Activated T-cell treated with anti-CD3 and anti-CD28 coated beads, Interleukin-2, amount 50 U/mL, for 48 hours (primary cell): ENCODE measurements at places on chromosomes 11 and 22.
A peak's percentile ranks its signal among the peaks of the same experiment; 100 is the strongest.

GRCh38 chr11:73270016-73270854, 1.9 kb upstream of the P2RY6 start:
- DNase-seq = peak; percentile 12

DNA sequence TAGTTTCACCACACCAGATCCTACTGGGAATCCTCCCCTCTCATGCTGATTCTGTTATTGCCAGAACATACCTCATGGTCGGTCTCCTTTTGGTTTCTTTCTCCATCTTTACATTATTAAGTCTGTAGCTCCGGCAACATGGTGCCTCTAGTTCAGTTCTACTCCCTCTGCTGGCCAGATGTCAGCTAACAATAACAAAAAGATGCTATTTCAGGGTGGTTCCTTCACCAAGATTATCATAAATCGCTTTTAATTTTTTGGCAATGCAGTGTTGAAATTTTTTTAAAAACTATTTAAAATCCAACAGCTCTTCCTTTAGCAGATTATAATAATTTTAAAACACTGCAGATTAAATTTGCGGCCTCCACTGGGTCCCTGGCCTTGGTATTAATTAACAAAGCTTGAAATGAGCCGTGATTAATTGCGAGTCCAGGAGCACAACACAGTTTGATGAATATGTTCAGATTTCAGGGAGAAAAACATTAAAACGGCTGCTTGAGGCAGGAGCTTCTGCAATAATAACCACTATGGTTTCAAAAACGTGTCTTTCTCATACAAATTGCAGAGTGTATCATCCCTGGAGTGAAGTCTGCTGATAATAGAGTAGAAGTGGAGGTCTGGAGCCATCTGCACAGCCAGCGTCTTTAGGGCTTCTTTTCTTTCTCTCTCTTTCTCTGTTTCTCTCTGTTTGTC, 492.9 kb upstream of the KIRREL3 start:
- no peak for DNase-seq

GRCh38 chr11:69040051-69040450, 8.7 kb upstream of the TPCN2 start:
- DNase-seq = no peak

DNA sequence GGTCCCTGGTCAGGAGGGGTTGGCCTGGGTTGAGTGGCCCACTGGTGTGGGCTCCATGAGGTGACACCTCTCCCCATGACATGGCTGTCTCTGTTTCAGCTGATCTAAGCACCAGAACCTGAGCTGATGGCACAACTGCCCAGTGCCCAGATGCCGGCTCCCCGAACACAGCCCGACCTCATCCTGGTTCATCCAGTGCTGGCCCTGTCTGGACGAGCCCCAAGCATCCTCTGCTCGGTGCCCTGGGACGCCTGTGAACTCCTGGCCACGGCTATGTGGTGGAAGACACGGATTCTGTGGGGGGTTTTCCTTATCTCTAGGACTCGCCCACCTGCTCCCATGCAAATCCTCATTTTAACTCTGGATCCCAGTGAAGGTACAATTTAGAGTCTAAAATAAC, 389.2 kb downstream of the SHANK2 start:
- no peak for DNase-seq

GRCh38 chr22:44965171-44965570, 44.6 kb downstream of the PHF21B start:
- no peak for DNase-seq

GRCh38 chr11:126440276-126440675, 84.8 kb downstream of the ST3GAL4 start:
- no peak for DNase-seq

- peak; percentile 84 for DNase-seq
Measured at GRCh38 chr11:68843703-68844312, 2.1 kb upstream of the CPT1A start.

GRCh38 chr22:49632199-49633009, 195.3 kb downstream of the BRD1 start:
- DNase-seq = no peak

- DNase-seq = no peak
Measured at GRCh38 chr11:76243957-76244285, 37.6 kb upstream of the WNT11 start.

- DNase-seq = no peak
Measured at GRCh38 chr11:132865623-132866022, 666.7 kb downstream of the OPCML start.

- DNase-seq = no peak
Measured at GRCh38 chr11:96096360-96096759, 172.5 kb upstream of the MTMR2 start.

- DNase-seq = no peak
Measured at GRCh38 chr11:126202646-126203359, 8.6 kb downstream of the RPUSD4 start.

- no peak for DNase-seq
Measured at GRCh38 chr11:106986673-106987072, 31.6 kb downstream of the GUCY1A2 start.

DNA sequence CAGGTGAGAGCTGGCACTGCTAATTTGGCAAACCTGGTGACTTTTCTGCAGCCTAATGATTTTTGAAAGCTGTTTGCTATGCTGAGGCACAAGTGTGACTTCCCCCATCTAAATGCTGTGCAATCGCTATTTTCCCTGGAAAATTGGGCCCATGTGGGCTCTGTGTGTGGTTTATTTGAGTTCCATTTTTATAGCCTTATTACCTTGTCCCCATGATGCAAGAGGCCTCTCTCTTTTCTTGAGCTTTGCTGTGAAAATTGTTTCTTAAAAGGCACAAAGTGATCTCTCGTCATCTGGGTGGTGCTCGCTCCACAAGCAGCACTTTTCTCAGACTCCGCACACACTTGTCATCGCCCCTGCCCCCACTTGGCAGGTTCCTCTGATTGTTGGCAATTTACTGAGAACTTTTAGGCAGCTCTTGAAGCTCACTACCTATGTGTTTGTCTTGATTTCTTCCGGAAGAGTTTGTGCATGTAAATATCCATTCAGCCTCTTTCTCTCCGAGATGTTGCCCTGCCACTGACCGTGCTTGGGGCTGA, 24.9 kb downstream of the BMAL1 start:
- no peak for DNase-seq

- DNase-seq = no peak
Measured at GRCh38 chr11:123212406-123212805, 17.4 kb upstream of the CLMP start.

GRCh38 chr22:20238901-20239675, 29.0 kb downstream of the RTN4R start:
- no peak for DNase-seq

DNA sequence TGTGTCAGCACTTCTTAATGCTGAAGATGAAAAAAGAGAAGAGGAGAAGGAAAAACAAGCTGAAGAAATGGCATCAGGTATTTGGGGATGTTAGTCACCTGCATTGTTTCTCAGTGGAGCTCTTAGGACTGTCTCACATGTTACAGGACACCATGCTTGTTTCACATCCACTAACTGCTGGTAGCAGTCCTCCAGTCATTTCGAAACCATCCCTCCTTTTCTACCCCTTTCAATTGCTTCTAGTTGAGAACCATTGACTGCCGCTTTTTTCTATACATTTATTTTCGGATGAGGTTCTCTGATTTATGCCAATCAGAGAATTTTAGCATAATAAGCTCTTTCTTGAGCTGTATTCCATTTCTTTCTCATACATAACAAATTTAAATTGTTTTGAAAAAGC, 21.5 kb downstream of the BIRC2 start:
- DNase-seq = no peak

DNA sequence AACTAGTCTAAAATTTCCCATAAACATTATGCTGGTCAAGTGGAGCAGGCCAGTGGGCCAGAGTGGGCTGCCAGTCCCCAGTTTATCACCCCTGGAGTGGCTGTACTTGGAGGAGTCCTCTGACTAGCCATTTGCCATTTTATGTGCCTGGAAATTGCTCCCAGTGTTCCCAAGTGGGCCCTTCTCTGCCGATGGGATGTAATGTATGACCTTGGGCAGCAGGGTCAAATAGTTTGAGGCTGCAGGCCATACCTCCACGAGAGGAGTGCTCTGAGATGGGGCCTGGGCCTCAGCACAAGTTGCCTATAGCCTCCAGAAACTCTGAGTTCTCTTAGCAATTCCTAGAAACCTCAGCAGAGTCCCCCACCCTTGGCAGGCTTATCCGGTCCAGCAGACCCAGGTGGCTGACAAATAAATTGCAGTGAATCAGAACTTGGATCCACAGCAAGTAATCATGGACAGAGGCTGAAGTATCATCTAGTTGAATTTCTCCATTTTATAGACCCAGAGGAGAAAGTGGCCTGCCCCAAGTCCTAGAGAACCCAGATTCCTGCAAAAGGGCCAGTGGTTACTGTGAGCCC, 17.8 kb upstream of the PATZ1 start:
- DNase-seq = no peak

GRCh38 chr11:120516461-120517389, 5.2 kb downstream of the GRIK4 start:
- DNase-seq = no peak

DNA sequence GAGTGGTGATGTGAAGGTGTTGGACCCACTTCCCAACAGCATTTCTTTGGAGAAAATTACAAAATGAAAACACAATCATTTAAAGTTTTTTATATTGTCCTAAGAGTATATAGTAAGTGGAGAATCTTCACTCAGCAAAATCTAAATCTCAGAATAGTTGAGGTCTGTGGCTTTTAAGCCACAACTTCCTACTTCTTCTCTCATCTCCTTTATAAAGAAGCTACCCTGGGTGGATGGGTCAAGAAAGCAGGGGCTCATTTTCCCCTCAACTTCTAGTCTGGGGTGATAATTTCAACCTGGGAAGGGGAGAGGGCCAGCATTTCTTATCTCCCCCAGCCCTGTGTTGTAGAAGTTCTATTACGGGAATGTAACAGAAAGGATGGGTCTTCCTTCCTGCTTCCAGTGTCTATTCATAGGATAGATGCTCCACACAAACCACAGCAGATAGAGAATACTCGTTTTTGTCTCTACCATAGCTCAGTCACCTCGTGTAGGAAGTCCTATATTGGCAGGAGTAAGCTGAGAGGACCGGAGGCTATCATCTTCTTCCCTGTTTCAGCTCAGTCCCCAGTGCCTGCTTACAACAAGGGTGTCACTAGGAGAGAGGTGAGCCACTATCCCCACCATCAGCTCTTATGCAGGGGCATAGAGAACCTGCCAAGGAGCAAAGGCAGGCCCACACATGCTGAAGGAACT, 341.5 kb downstream of the CASP12 start:
- no peak for DNase-seq

DNA sequence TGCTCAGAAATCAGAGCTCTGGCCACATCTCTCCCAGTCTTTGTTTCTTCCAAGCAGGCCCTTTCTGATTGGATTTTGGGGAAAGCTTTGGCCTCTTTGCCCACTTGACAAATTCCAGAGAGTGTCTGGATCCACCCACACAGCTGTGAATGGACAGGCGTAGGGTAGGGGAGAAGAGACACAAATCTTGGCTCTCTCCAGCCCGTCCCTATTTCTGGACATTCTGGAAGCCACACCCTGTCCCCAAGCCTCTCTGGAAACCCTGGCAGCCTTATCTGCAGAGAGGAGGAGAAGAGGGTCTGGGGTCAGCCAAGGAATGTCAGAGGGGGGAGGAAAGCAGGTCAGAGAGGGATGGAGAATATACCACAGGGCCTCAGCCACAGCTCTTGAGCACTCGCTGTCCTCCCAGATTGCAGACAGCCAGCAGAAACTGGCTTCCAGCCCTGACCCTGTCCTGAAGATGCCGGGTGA, 59.5 kb upstream of the WNT11 start:
- no peak for DNase-seq

DNA sequence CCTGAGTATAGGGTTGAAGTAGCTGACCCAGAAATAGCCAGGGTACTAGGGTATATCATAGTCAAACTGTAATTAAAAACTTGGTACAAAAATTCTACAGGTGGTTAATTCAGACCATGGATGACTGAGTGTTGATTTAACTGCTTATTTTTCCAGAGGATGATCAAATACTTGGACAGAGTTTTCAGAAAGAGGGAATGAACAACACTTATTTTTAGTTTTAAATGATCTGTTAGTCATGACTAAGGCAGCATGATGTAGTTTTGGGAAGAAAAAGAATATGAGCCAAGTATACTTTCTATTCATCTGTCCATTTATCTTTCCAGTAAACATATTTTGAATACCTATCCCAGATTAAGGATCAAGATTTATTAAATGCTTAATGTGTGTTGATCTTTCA, 19.8 kb upstream of the CCDC89 start:
- DNase-seq = no peak

DNA sequence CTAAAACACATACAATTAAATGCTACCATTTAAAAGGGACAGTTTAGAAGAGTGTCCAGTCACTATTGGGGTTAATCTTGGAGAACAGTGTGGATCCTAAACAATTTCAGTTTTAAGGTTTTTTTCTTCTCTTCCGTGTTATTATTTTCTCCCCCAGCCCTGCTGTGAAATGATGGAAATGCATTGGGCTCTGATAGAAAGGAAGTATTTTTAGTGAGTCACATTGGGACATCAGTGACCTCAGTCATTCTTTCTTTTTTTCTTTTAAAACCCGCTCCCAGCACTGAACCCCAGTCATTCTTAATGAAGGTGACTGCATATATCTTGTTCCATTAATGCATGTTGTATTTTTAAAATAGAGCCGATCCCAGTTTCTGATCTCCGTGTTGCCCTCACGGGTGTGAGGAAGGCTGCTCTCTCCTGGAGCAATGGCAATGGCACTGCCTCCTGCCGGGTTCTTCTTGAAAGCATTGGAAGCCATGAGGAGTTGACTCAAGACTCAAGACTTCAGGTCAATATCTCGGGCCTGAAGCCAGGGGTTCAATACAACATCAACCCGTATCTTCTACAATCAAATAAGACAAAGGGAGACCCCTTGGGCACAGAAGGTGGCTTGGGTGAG, 93.2 kb upstream of the OR4B1 start:
- no peak for DNase-seq

DNA sequence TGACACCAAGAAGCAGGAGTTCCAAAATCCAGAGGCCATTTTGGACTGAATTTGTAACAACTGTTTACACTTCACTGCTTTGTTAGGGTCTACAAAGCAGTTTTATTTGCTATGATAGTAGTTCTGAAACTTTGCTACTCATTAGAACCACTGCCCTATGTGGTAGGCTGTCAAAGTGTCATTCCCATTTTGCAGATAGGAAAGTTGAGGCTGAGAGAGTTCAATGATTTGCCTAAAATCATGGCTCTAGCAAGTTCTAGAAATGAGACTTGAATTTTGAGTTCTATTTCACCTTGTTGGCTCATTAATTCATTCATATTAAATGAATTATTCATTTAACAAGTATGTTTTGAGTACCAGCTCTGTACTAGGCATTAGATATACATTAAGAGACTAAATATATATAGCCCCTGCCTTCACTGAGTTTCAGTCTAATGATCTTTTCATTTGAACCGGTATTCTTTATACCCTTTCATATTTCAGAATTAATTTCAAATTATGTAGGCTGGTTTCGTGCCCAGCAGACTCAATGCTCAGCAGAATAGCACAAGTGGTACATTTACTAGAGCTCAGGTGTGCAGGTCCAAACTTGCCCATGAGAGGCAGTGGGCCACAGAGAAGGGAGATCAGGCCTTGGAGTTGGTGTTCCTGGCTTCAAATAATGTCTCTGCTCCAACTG, 93.5 kb downstream of the ME3 start:
- DNase-seq = no peak

- no peak for DNase-seq
Measured at GRCh38 chr11:11534981-11535380, 86.8 kb downstream of the GALNT18 start.

- no peak for DNase-seq
Measured at GRCh38 chr22:42996646-42997365, 18.1 kb downstream of the PACSIN2 start.

GRCh38 chr11:82676483-82677094, 57.1 kb downstream of the FAM181B start:
- DNase-seq = no peak
